ENCODE measurements at places on chromosomes 11 and 22.
A peak's percentile ranks its signal among the peaks of the same experiment; 100 is the strongest.

DNA sequence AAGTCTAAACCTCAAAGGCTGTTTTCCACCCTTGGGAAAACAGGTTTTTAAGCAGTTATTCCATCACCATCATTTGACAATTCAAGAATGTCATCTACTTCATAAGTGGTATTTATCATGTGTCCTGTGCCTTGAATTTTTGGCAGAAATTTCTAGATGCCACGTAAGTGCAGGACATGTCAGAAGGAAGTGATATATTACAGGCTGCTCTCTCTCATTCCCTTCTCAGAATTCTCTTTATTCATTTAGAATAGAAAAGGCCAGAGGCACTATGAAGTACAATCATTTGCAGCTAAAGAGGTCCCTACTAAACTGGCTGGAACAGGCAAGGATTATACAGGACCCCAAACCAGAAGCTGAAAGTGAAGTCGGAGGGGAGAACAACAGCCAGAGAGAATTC lies 11.9 kb downstream of the RBFOX2 start:
- no peak for DNase-seq

DNA sequence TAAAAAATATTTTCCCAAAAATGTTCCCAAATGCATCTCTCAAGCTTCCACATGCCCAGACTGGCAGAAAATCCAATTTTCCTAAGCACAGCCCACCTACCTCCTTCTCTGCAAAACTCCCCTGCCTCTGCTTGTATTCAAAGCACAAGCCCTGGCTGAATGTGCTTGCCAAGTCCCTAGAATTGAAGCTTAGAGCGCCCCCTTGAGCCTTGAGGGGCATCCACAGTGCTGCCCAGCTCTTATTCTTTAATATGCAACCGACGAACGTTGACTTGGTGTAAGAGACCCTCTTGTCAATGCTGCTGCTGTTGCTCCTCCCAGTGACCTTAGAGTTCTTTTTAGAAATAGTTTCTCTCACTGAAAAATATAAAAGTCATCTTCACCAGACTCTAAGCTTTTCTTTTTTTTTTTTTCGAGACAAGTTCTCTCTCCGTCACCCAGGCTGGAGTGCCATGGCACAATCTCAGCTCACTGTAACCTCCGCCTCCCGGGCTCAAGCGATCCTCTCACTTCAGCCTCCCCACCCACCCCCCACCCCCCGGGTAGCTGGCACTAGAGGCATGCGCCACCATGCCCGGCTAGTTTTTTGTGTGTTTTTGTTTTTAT lies 63.5 kb upstream of the CAPRIN1 start:
- DNase-seq, result peak; percentile 81

GRCh38 chr11:11808992-11809615 lies 32.7 kb upstream of the USP47 start:
- DNase-seq, result no peak

DNA sequence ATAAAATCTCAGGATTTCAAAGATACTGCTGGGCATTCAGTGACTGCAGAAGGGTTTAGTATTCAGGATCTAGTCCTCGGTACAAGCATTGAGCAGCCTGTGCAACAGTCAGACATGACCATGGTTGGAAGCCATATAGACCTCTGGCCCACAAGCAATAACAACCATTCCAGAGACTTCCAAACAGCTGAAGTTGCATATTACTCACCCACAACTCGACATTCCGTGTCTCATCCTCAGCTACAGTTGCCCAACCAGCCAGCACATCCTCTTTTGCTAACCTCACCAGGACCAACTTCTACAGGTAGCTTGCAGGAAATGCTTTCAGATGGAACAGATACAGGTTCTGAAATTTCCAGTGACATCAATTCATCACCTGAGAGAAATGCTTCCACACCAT lies 156.8 kb downstream of the C11orf91 start:
- no peak for DNase-seq

GRCh38 chr11:1493650-1494244 lies 7.2 kb upstream of the MOB2 start:
- DNase-seq, result no peak

DNA sequence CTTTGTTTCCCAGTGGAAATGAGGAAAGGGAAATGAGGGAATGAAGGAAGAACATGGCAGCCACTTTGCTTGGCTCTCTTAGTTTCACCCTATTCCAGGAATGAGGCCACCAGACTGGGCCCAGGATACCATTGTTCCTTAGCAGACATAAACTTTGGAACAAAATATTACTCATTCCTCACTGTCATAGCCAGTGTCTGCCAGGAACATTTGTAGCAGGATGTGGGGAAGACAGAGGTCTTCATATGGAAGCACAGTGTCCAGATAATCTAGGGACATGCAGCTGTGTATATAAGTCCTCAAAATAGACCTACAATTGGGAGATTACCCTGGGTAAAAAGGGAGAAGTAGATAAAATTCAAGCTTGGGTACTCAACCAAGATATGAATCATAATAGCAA lies 15.2 kb upstream of the FUT4 start:
- no peak for DNase-seq

DNA sequence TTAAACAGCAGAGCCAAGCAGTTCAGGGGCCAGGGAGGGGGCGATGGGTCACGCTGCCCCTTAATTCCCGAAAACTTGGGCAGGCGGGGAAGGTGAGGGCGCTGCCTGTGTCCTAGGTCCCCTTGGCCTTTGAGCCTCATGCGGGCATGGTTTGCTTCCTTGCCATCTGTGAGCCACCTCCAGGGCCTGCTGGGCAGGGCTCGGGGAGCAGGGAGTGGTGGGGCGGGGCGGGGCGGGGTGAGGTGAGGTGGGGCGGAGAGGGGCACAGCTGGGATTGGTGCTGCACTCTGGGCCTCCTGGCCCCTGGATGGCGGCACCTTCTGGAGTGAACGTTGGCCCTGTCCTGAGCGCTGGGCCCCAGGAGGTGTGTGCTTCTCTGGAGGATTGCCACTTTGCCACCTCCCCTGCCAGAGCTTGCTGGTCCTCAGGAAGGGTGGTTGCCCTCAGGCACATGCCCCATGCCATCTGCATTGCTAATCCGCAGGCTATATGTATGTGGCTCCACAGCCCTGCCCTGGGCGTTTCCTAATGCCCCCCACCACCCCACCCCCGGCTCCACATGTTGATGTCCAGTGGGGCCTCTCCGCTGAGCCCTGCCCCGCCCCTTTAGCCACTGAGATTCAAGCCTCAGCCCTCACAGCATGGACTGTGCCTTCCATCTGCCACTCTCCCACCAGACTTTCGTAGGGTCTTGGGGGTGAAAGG lies 352.5 kb downstream of the TBC1D22A start:
- no peak for DNase-seq

DNA sequence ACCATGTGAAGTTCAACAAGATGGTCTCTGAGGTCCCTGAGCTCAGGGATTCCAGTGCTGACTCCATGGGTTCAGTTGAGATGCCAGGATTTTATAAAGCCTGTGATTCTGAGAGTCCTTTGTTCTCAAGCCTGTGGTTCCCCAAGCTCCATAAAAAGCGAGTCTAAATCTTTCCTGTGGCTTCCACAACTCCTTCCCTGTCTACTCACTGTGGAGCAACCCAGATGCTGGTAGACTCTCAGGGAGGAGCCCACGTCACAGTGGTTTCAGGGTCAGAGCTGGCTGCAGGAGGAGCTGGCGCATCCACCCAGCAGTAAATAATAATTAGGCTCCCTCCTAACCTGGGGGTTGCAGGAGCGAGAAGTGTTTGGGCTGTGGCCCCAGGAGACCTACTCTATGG lies 2.0 kb upstream of the RELT start:
- DNase-seq, result no peak

GRCh38 chr11:3135481-3136440 lies 29.3 kb downstream of the OSBPL5 start:
- DNase-seq, result no peak

DNA sequence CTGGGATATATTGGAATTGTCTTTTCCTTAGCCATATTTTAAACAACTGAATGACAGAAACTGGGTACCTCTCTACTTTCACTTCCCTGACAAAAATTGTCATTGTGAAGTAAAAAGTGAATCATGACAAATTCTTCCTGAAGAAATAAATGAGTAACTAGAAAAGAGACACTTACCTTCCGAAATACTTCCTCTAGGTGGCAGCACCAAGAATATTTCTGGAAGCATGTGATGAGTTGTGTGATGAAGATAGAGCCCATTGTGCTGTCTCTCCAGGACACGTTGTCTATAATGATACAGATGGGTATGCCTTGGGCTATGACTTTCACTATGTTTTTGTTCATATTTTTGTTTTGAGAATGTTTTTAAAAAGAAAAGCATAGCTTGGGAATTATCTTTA lies 21.5 kb downstream of the CASP4 start:
- DNase-seq, result peak; percentile 22

DNA sequence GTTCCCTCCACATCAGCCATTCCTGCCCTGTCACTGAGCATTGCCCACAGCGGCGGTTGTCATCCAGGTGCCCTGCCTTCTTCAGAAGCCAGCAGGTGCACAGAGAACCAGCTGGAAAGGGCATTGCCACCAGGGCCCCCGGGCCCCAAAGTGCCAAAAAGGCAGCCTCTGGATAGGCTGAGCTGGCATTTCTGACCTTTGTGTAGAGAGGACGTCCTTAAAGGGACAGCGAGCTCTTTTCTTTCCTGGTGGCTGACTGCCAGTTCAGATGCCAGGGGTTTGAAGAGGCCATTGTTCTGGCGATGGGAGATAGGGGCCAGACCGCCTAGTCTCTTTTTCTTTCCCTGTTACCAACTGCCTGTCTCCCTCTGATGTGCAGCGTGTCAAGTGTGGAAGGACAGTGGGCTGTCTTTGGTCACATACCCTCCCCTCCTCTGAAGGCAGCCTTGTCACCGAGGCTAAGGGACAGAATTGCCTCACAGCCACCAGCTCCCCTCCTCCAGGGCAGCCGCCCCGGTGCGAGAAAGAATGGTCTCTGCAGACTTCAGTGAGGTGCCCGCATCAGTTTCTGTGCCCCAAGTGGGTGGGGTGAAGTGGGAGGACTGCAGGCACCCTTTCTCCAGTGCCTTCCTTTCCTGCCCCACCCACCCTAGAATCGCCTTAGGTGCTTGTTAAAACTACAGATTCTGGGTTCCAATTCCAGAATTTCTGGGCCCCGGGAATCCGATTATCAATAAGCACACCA lies 109.6 kb downstream of the SCN3B start:
- DNase-seq, result no peak

DNA sequence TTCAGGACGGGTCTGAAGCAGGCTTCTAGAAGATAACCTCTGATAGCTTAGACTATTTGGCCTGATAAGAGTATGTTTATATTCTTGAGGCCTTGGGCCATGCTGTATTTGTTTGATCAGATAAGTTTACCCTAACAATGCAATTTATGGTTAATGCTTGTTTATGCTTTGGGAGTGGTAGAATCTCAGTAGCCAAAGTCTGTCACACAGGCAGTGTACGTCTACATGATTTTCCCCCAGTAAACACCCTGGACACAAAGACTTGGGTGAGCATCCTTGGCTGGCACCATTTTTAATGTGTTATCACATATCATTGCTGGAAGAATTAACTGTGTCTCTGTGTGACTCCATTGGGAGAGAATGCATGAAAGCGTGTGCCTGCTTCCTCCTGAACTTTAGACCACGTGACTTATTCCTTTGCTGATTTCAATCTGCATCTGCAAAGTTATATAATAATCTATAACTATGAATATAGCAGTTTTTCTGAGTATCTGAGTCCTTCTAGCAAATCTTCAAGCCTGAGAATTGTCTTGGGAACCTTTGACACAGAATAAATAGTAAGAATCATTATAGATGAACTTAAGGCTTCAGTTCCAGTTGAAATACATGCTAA lies 172.4 kb downstream of the CASP12 start:
- DNase-seq, result no peak

GRCh38 chr22:43343262-43343669 lies at the start of gene SCUBE1:
Gene SCUBE1, minus strand, starts transcription at chr22:43343372. Its CDS starts 111 bp downstream, at chr22:43343261.
- DNase-seq, result peak; percentile 63

- peak; percentile 55 for DNase-seq
These were observed 33.8 kb downstream of the SYT13 start for GRCh38 chr11:45252134-45252856.

DNA sequence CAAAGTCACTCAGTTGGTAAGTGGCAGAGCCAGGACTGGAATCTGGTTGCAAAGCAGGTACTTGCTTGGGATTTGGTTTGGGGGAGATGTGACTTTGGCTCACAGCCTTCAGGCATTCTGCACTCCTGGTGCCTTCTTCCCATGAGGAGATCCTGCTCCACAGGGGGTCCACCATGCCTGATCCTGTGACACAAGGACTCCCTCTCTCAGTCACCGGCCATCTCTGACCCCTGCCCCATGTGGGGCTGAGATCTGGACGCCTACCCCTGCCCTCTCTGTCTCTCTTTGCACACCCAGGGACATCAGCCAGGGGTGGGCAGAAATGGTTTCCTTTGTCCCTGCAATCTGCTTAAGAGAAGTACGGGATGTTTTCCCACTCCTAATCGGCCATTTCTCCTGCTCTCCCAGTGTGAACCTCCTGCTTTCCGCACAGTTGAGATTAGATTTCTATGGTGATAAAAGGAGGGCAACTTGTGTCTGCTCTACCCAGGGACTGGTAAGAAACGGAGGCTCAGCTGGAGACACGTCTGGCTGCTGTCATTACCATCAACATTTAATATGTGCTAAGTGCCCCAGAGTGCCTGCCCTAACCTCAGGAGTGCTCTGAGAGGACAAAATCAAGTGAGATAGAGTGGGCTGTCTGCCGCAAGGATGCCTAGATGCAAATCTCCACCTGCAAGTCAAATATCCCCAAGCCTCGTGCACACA lies 11.1 kb upstream of the FXYD6 start:
- no peak for DNase-seq

DNA sequence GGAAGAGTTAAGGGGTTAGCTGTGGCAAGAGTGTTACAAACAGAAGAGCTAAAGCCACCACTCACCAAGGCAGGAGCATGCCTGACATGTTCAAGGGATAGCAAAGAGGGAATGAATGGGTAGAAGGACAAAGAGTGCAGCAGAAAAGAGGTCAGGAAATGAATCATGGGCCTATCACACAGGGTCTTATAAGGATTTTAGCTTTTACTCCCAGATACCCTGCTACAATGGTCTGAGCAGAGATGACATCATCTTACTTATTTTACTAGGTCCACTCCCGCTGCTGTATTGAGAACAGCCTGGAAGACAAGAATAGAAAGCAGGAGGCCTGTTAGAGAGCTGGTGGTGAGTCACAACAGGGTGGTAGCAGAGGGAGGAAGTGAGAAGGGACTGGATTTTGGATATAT lies 9.8 kb downstream of the TRAF6 start:
- no peak for DNase-seq

Data from activated CD4-positive, alpha-beta T cell treated with anti-CD3 and anti-CD28 coated beads for 48 hours (primary cell).